ENCODE measurements at places on chromosomes 6 and 20.

DNA sequence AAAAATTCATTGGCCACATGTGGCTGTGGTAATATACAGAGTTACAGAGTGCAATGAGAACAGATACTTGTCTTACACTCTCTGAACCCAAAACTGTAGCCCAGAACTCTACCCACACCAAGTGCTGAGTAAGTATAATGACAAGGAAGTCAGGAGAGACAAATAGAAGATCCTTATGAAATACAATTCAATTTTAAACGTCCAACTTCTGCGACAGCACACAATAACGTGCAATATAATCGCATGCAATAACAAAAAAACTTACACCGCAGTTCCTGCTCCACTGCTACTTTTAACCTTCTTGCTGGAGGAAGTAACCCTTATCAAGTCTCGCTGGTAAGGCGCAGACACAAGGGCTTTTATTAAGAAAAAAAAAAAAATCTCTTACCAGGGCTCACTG lies 881 bp downstream of the SFT2D1 start:
- no peak for DNase-seq

- no peak for DNase-seq
These were observed 33.9 kb downstream of the TXLNB start for GRCh38 chr6:139257821-139258398.

DNA sequence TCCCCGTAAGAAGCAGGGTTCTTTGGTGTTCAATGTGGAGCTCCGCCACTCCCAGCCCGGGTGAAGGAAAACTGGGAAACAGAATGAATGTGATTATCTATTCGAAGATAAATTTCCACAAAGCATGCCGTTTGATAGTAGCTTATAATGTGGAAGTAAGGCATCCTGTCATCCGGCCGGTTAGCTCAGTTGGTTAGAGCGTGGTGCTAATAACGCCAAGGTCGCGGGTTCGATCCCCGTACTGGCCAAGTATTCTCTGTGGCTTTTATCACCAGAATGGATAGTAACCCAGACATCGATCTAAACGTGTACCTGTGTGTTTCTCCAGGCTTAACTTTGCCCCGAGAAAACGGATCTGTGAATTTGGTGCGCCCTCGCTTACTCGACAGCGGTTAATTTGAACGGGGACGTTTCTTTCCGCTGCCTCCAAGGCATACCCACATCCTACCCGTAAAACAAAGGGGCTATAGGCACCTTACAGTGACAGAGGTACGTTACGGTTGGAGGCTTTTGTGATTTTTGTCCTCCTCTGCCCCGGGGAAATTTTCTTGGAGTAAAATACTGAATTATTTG lies 215.2 kb upstream of the ZNF184 start:
- DNase-seq = peak; percentile 90

- DNase-seq = no peak
These were observed 45.2 kb upstream of the KCNK16 start for GRCh38 chr6:39367700-39368099.

GRCh38 chr6:142926494-142927270 lies 18.3 kb downstream of the HIVEP2 start:
- peak; percentile 85 for DNase-seq

DNA sequence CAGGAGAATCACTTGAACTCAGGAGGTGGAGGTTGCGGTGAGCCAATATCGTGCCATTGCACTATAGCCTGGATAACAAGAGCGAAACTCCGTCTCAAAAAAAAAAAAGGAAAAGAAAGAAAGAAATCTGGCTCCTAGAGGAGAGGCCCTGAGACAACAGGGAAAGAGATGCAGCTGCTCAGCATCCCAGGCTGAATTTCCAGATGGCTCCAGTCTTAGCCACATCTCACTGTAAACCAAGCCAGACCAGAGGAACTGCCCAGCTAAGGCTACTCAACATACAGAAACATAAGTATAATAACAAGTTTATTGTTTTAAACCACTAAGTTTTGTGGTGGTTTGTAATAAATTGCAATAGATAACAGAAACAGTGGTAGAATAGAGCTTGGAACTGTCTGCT lies 38.5 kb upstream of the TASP1 start:
- DNase-seq = no peak

- peak; percentile 69 for DNase-seq
These were observed 166.6 kb upstream of the SOX4 start for GRCh38 chr6:21426841-21427490.

Data from islet precursor cell (in vitro differentiated cells).